Fibroblast of skin of scalp (primary cell): ENCODE measurements at places on chromosomes 6 and 20.

DNA sequence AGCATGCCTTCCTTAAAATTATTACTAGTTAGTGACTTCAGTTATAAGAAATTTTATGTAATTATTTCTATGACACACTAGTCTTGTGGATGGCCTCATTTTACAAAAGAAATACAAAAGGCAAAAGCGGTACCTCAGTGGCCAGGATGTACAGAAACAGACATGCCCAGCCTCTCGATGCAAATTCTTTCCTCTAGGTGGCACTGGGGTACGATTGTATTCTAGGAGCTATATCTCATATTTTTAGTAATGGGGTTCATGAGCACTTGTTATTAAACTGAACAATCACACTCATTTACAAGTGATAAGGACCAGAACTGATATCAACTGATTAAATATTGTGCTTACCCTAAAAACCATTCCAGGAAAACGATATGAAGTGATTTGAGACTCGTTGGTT is 59.8 kb downstream of the SOD2 start:
- peak; percentile 18 for DNase-seq

- DNase-seq: peak; percentile 91
Observed at GRCh38 chr6:163585932-163586437, 171.5 kb downstream of the QKI start.

- DNase-seq: peak; percentile 54
Observed at GRCh38 chr20:20593447-20594170, 118.8 kb downstream of the RALGAPA2 start.

DNA sequence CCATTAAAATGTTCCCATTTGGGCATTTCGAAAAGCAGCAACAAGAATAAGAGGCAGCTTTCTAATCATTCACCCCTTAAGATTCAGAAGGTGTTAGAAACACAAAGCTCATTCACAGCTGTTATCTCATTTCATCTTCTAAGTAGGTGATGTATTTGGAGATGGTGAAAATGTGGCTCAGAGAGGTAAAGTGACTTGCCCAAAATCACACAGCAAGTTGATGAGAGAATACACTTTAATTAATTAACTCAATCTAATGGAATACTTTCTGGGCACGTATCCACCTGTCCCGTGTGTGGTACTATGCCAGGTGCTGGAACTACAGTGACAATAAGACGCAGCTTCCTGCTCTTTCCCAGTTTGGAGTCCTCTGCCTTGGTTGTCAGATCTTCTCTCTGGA is 147.4 kb upstream of the LRFN2 start:
- no peak for DNase-seq

DNA sequence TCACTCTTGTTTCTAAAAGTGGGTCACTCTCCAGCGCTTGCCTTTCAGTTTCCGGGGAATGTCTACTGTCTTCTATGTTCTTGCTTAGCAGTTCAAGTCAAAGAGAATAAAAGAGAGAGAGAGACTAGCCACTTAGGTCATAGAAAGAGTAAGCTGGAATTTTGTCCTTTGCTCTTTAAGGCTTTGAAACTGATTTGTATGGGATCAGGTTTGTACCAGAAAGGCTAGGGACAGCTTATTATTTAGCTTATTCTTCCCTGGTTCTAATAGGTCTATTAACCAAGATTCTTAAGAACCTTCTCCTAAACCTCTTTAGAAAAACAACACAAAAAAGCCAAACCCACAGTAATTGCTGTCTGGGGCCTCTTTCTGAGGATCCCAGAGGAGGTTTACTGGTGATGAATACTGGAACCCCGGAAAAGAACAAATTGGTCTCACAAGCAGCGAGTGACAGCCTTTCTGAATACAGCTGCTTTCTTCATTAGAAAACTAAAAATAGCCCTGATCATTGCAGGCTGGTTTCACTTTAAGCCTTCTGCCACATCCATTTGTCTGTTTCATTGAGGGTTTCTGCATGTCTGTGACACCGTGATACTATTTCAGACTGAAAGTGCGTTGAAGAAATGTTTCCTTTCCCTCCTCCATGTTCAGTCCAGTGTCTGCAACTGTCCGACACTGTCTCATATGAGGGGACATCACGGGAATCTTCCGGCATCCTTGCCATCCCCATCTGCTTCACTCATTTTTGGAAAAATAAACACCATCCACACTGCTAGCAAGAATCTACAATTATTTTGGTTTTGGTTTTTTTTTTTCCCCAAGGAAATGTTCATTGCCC is 75.1 kb upstream of the ATXN1 start:
- DNase-seq: peak; percentile 50

- peak; percentile 59 for DNase-seq
Observed at GRCh38 chr6:75489025-75489424, 4.6 kb downstream of the FILIP1 start.

- no peak for DNase-seq
Observed at GRCh38 chr6:10559522-10560152, 38.5 kb downstream of the GCNT2 start.

- DNase-seq: no peak
Observed at GRCh38 chr6:319177-320131, 27.2 kb downstream of the DUSP22 start.

- DNase-seq: no peak
Observed at GRCh38 chr6:64838726-64839125, 868.3 kb downstream of the EYS start.

GRCh38 chr20:50866036-50866685 is 65.1 kb downstream of the ADNP start:
- no peak for DNase-seq

DNA sequence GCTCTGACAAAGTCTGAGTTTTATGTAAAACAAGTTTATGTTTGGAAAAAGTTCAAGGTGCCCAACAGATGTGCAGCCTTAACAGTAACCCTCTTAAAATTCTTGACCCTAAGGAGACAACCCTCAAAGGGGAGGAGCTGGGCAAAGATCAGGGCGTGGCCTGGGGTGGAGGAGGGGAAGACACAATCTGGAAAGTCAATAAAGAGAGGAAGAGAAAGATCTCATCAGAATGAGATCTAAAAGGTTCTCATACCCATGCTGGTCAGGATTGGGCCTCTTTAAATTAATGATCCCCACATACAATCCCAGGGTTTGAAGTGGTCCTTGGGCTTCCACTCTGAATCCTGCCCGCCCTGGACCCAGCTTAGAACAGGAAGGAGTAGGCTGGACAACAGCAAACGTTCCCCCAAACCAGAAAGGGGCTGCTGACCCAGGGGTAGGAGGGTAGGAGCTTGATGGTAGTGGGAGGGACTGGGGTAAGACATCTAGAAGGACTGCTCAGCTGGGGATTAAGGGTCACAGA is 33.0 kb downstream of the FOXP4 start:
- DNase-seq: no peak

- no peak for DNase-seq
Observed at GRCh38 chr6:31568537-31568961, 3.5 kb upstream of the LTA start.

- DNase-seq: no peak
Observed at GRCh38 chr20:61957961-61958715, 107.5 kb downstream of the TAF4 start.

DNA sequence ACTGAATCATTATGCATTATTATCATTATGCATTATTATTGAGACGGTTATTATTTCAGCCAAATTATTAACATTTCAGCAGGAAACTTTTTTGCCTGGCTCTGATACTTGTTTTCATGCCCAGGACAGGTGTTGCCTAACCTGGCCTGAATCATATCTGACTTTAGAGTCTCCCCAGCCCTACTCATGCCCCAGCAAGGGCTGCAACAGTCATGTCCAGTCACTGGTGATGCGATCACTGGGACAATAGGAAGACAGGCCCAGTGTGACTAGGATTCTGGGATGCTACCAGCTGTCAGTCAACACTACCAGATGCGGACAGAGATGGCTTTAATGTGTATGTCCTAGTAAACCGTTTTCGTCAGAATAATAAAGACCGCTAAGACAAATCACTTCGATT is 285.0 kb downstream of the KHDC1L start:
- no peak for DNase-seq

DNA sequence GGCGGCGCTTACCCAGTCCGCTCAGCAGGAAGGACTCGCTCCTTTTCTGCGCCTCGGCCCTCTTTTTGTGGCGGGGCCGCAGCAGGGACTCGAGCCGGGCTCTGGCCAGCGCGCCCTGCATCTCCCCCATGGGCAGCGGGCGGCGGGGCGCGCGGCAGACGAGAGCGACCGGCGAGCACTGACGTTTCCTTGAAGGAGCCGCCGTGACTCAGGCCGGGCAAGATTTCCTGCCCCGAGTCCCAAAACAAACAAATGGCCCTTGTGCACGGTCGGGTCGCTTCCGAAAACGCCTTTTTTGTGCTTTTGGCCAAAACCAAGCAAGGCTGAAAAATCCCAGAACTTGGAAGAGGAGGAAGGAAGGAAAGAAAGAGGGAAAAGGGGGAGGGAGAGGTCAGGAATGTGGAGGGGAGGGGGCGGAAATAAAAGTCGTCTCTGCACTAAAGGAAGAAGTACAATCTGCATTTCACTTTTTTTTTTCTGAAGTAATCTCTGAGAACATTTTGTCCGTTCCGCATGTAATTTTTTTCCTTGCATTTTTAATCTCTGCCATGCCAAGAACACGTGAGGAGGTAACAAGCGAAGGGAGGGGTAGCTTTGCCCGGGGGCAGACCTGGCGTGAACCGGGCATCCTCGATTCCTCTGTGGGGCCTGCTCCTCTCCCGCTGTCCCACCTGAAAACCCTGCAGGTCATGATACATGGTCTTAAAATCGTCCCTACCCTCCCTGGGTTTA is 123.3 kb upstream of the SLC2A12 start:
- DNase-seq: peak; percentile 74

DNA sequence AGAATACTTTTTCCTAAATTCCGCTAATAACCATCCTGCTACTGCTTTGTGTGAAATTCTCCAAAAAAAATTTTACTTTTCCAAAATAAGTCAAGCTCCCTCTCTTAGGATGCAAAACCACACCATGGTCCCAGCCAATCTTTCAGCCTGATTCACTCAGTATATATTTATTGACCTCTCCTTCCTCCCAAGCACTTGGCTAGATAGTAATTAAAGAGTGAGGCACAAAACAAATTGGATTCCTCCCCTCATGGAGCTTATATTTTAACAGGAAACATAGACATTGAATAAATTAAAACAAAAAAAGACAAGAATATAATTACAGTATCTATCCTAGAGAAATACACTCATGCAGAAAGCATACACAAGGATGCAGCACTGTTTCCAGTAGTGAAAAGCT is 9.0 kb upstream of the ZNF217 start:
- DNase-seq: no peak

- peak; percentile 27 for DNase-seq
Observed at GRCh38 chr6:75563032-75563431, 38.6 kb upstream of the SENP6 start.

DNA sequence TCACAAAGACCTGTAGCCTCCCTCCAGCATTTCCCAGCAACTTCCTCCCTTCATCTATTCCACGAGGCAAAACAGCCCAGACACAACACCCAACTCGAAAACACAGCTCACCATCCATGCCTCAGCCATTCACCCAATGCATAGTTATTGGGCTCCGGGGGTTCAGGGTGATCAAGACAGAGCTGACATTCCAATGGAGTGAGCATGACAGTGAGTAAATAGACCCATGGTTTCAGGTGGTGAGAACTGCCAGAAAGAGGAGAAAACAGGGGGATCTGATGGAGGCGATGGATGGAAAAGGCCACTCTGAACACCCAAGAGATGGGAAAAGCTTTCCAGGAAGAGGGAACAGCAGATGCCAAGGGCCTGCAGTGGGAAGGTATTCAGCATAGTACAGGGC is 5.9 kb downstream of the CASS4 start:
- no peak for DNase-seq

DNA sequence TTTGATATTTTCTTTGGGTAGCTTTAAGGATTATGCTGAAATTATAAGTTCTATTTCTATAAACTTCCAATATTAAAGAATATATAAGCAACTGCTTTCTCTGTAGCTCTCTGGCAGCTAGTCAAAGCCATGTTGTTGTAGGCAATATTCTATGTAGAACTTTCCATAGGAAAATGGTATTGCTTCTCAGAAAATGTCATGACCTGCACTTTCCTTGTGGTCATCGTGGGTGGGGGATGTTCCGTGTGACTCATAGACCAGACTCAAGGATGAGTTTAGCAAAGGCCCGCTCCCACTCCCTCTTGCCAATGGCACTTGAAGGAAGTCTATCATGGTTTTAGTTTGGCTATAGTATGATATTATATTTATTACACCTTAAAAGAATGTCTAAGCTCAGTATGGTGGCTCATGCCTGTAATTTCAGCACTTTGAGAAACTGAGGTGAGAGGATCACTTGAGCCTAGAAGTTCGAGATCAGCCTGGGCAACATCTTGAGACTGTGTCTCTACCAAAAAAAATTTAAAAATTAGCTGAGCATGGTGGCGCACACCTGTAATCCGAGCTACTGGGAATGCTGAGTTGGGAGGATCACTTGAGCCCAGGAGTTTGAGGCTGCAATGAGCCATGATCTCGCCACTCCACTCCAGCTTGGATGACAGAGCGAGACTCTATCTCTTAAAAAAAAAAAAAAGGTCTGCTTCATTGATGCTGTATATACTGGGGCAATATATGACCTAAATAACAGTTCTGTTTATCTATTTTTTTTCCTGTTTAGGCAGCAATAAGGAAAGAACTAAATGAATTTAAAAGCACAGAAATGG is 36.6 kb upstream of the LTV1 start:
- peak; percentile 57 for DNase-seq

DNA sequence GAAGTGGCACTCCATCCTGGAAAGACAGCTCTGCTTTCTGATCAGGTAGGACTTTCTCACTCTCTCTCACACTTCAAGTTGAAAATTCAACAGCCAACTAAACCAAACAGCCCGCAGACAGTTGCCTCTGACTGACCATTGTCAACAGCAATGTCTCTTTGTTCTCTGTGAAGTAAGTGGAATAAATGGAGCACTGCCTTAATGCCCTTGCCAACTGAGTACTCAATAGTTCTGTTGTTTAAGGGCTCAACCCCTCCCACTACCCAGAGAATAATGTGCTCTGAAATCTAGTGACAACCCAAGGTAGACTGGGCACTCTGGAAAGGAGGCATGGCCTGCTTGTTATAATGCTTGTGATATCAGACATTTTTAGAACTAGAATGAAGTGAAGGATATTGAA is 16.8 kb upstream of the BCLAF1 start:
- DNase-seq: no peak

GRCh38 chr6:10000551-10000950 is 414.3 kb downstream of the TFAP2A start:
- DNase-seq: no peak

GRCh38 chr6:142457638-142458406 is 156.0 kb downstream of the ADGRG6 start:
- no peak for DNase-seq

GRCh38 chr6:130843575-130844320 is 16.5 kb downstream of the SMLR1 start:
- DNase-seq: peak; percentile 70

GRCh38 chr6:143079325-143079640 is 18.6 kb downstream of the AIG1 start:
- no peak for DNase-seq
